Stimulated activated CD4-positive, alpha-beta T cell treated with anti-CD3 and anti-CD28 coated beads, Interleukin-1b, Interleukin-23, amount 100 ng/mL, for 1 hour (primary cell): ENCODE measurements at places on chromosomes 1 and 21.

DNA sequence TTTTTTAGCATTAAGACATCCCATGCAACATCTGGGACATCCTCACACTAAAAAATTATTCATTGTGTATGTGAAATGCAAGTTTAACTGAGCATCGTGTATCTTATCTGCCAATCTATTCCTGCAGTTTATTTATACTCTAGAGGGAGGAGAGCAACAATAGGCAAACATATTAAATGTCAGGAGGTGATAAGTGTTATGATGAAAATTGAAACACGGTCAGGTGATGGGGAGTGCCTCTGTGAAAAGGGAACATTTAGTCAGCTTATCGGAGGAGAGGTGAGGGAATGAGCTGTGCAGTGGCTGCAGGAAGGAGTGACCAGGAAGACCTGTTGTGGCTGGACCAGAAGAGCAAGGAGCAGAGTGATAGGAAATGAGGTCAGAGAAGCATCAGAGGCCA, 775 bp upstream of the EFCAB14 start:
- DNase-seq, result no peak

DNA sequence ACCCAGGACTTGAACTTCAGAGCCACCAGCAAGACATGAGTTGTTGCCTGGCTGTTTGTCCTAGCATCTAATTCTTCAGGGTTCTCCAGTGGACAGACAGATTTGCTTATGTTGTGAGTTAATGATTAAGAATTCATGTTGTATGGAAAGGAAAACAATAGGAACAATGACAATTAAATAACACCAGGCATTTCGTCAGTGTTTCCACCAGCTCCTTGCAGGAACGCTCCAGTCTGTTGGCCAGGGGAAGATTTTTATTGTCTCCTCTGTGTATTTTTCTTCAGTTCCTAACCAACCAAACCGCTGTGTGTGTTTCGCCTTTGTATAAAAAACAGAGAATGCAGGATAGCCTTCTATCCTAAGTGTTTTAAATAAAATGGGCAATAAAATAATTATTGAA, 64.4 kb upstream of the PTGFR start:
- DNase-seq, result no peak

- DNase-seq, result no peak
These were observed 134.6 kb upstream of the DPYD start for GRCh38 chr1:98055457-98055856.

- DNase-seq, result no peak
These were observed 48.0 kb upstream of the SSX2IP start for GRCh38 chr1:84738237-84738636.

- DNase-seq, result peak; percentile 25
These were observed at the start of gene TNFAIP8L2 for GRCh38 chr1:151156515-151156819. Gene TNFAIP8L2 (plus strand): TSS chr1:151156649. CDS start chr1:151158698, 2,049 bp downstream.

GRCh38 chr1:224801844-224802490, 127.5 kb upstream of the DNAH14 start:
- DNase-seq, result no peak

- no peak for DNase-seq
These were observed 36.9 kb upstream of the IFI16 start for GRCh38 chr1:158972841-158973240.

DNA sequence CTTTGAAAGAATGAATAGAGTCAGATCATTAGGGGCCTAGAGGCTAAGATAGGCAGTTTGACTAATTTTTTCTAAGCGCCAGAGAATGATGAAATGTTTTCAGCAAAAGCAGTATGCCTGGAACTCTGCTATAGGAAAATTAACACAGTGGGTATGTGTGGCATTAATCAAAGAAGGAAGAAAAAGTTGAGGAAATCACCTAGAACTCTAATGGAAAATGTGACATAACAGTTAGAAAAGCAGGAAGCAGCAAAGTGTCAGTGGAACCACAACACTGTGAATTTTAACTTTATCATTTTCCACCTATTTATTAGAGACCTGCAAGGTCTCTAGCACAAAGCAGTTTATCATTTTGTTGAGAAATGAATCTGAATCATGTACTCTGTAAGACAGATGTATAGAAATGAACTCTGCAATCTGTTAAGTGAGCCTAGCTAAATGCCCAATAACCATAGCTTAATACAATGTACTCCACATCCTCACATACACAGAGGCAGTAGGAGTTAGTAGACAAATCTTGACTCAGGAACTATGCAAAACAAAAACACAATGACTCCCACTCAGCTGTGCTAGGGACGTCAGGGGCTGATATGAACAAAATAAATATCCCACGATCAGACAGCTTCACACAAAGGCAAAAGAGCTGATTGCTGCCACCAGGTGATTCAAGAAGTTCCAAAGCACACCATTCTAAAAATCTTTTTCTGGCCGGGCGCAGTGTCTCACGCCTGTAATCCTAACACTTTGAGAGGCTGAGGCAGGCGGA, 500.7 kb upstream of the NFIA start:
- DNase-seq, result no peak

- no peak for DNase-seq
These were observed 8.8 kb downstream of the ASAP3 start for GRCh38 chr1:23475134-23475628.
